ENCODE measurements at places on chromosomes 4 and X. TPM values are rescaled to one million over a fixed set of nuclear protein-coding genes. Genes with fewer than 3 reads are reported as not detected.
A peak's percentile ranks its signal among the peaks of the same experiment; 100 is the strongest.

GRCh38 chr4:76120199-76120598 is 28.0 kb downstream of the NUP54 start:
- no peak for DNase-seq

- DNase-seq: no peak
These were observed 34.9 kb upstream of the NFKB1 start for GRCh38 chr4:102466298-102466697.

DNA sequence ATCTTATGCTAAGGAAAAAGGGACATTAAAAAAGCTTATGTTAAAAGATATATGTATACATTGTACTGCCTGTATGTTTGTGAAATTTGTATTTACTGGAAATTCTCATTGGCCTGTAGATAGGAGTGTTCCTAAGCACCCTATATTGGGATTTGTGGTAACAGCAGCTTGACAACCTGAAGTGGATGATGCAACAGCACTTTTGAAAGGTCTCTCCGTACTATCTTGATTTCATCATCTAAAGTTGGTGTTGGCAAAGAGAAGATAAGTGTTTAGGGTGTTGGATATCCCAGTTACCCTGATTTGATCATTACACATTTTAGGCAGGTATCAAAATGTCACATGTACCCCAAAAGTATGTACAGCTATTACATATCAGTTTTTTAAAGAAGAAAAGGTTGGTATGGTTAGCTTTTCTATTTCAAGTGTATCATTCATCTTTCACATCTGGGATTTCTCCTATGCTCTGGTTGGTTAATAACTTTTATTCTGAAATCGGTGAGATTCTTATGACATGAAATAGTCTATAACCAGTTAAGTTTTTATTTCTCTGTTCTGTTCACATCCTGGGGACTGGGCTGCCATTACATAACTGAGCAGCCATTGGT is 10.3 kb downstream of the HADH start:
- no peak for DNase-seq

DNA sequence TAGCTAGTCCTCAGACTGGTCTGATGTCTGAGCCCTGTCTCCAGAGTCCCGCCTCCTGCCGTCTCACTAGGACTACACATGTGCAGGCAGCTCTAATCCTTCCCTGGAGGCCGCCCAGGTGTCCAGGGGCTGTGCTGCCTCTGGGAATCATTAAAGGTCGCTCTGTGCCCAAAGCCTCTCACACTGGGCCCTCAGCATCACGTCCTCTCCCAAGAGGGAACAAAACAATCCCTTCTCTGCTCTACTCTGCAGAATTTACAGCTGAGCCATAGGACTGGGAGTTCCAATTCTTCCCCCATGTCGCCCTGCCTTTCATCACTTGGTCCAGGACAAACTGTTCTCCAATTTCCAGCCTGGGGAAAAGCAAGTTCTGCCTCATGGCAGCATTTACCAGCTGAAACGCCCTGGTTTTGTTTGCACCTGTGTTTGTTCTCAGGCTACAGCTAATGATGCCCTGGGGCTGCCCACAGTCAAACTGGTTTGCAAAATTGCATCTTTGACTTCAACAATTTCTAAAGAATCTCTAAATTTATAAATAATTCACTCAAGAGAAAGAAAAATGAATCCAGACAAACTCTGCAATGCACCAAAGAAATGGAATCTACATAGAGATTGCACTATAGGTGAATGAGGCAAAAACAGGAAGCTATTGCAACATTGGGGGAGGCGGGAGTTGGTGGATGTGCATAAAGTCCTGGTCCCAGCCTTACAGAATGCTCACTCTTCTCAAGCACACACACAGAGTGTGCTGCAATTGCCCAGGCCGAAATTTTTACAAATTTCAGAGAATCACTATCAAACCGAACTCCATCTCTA is 7.2 kb upstream of the MRFAP1 start:
- no peak for DNase-seq

The TMSB15B gene
- total RNA-seq: 24.7 TPM

The MSX1 gene
- total RNA-seq: 10.0 TPM

DNA sequence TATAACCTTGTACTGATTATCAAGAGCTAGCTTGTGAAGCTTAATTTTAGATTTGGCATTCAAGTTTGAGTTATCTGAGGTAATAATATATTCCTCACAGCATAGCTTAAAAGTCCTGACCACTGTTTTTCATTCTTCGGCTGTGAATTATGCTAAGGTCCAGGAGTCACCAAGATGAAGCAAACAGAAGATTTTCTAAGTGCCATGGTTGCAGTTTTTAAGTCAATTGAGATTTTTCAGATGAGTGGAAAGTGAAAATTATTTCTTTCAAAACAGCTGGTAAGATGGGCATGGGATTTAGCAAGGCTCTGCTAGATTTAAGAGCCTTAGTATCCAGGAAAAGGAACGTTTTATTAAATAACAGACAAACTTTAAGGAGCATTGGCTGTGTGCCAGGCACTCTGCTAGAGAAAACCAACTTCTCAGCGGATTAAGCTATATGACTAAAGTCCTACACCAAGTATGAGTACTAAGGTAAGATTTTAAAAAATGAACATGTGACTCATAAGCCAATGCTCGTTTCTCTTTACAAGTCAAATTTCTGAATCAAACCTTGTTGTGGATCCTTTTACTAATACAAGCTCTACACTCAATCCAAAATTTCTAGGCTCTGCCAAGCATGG is 149.9 kb upstream of the IL15 start:
- DNase-seq: no peak

The VGLL1 gene
- not detected for total RNA-seq

GRCh38 chr4:31408121-31408520 is 688.0 kb downstream of the PCDH7 start:
- DNase-seq: no peak

The TMPRSS11F gene
- not detected for total RNA-seq

The COL4A5 gene
- 39.4 TPM for total RNA-seq

DNA sequence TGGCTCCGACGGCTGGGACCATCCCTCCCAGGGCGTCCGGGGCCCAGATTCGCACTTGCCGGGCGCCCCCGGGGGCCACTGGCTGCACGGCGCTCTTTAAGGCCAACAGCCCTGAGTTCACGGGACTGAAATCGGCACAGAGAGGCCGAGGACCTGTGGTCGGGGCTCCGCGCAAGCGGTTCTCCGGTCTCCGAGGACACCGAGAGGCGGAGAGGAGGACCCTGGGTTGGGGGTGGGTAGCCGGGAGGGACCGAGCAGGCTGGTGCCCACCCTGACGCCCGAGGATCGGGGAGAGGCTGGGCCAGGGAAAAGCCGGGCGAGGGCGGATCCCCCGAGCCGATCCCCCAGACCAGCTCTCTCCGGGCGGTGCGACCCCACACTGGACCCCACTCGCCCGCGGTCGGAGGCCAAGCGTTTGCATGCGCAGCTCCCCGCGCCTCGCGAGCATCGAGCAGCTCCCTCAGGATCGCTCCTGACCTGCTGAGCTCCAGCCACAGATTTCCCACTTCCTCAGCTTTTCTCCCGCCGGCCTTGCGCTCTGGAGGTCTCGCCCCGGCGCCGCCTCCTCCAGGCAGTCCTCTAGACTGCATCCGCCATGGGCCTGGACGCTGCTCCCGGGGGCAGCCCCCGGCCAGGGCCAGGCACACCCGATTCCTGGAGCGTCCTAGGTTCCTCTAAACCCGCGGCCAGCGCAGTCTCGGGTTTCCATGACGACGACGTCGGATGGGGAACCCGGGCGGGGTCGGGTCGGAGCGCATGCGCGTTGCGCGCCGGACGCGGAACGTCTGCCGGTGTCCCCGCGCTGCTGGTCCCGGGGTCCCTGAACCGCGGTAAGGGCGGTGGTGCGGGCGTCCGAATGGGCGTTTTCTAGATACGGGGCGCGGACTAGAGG is 17.6 kb upstream of the NAT8L start:
- DNase-seq: peak; percentile 78

The ATP1B4 gene
- total RNA-seq: not detected

The VCX2 gene
- 3.2 TPM for total RNA-seq

Data from H4 (cell line).